ENCODE measurements at places on chromosomes 5 and 9. TPM values are rescaled to one million over a fixed set of nuclear protein-coding genes. Genes with fewer than 3 reads are reported as not detected.

- DNase-seq, result no peak
Measured at GRCh38 chr5:57258052-57258451, 84.2 kb downstream of the GPBP1 start.

DNA sequence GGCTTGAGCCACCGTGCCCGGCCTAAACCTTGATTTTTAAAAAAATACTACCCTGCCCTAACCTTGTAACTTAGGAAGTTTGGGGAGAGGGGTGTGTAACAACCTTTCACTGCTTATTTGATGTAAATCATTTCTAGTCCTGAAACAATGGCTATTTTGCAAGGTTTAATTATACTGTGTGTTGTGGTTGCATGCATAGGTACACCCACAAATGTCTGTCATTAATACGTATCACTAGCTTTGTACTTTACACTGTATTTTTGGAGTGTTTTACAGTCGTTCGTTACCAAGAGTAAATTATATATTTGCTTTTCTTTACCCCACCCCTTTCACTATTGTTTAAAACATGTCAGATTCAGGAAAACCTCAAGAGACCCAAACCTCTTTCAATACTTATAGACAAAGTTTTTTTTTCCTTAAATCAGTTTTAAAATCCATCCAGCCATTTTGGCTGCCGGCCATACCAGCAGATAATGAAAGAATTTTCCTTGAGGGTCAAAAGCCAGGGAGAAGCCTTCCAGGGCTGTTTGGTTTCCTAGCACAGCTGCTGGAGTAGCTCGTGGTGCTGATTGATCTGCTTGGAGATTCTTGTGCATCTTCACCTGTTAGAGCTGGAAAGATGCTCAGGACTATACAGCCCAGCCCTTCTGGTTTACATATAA lies 50.7 kb downstream of the DOCK8 start:
- no peak for DNase-seq

GRCh38 chr9:3124001-3124400 lies 280.1 kb upstream of the PUM3 start:
- no peak for DNase-seq

DNA sequence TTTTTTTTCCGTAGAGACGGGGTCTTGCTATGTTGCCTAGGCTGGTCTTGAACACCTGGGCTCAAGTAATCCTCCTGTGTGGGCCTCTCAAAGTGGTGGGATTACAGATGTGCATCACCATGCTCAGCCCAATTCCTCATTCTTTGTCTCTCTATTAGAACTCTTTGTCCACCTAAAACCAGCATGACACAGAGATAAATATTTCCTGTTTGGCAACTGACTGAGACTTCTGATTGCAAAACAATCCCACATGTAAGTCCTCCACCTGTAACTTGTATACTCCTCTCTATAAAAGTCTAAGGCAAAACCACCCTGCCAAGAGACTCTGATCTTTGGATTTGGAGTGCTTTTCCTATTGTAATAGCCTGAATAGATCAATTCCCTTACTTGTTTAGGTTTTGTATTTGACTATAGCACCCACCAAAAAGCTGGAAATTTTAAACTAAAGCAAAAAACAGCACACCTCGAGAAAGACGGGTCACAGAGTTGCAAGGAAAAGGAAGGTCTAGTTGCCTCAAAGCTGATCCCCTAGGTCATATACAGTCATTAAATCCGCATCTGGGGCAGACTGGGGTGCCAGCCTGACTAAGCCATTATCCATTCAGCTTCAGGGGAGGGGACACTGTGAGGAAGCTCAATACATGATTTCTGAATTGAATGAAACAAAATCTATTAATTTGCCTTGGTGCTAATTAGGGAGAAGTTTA lies 13.5 kb upstream of the KIF27 start:
- DNase-seq, result no peak

TAF1L gene
- total RNA-seq, result not detected

ARID3C gene
- total RNA-seq, result not detected

MCTP1 gene
- total RNA-seq, result 7.8 TPM

FBN2 gene
- total RNA-seq, result 34.1 TPM

OGN gene
- 19.2 TPM for total RNA-seq

HTR1A gene
- total RNA-seq, result not detected
